ENCODE measurements at places on chromosomes 4 and X.

DNA sequence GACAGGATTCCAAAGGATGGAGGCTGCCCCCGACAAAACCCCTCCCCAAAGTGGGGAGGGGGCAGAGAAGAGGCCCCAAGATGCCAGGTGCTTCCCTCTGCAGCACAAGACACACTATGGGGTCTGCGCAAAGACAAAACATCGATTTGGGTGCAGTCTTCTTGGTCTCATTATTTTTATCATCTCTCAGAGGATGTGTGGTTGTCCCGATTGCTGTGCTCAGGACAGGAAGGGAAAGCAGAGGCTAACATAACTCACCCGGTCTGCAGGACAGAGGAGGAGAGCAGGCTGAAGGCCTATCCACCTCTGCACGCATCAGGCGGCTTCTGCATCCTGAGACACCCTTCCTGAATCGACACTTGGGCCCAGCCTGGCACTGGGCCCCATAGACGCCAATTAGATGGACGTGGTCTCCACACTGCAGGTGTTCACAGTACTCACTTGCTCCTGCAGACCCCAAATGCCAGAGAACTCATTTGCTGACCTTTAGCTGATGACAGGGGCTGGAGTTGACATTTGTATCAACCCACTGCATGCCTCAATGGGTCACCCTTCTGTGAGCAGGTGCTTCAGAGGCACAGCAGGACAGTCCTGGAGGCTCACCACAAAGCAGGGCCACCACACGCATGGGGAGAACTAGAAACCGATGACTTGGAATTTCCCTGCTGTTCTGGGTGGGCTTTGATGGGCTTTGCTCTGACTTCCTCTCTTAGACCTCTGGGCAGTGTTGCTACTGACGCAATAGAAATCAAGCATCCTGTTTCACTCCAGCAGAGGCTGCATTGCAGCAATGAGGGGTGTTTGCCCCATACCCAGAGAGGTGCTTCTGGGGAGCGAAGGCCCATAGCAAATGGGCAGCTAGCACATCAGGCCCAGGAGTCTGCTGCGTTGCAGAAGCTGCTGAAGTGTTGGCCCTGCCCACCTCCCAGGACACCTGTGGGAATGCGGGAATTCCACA, 96.3 kb upstream of the ENPP6 start:
- DNase-seq = no peak

- DNase-seq = no peak
Measured at GRCh38 chr4:145815626-145816025, 123.0 kb downstream of the ZNF827 start.

DNA sequence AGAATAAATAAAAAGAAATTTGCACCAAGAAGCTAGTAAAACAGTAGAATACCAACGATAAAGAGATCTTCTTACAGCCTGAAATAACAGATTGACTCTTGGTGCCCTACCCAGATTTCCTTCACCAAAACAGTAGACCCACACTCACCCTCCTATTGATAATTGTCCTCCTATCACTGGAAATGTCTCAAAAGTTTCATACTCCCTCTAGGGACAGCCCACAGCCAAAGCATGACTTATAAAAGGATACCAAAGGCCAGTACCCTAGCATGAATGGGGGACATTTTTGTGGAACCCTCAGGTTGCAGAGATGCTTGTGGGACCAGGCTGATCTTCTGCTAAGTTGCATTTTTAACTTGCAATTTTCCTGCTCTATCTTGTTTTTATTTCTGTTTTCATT, 104.1 kb downstream of the INPP4B start:
- no peak for DNase-seq

DNA sequence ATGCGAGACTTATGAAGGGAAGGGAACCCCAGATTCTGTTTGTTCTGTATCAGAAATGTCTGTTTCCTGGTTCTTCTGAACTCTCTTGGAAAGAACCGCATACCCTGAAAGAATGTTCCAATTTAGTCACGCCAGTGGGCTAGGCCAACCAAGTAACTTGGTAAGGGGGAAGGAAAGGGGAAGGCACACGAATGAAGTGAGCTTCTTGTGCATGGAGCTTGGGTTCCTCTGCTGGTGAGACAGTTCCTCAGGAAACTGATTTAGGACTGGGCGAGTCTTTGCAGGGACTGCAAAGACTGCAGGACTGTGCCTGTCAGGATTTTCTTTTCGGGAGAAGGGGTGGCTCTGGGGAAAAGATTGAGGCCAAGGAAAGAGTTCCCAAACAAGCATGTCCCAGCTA, 35.6 kb downstream of the FRMPD3 start:
- DNase-seq = no peak

DNA sequence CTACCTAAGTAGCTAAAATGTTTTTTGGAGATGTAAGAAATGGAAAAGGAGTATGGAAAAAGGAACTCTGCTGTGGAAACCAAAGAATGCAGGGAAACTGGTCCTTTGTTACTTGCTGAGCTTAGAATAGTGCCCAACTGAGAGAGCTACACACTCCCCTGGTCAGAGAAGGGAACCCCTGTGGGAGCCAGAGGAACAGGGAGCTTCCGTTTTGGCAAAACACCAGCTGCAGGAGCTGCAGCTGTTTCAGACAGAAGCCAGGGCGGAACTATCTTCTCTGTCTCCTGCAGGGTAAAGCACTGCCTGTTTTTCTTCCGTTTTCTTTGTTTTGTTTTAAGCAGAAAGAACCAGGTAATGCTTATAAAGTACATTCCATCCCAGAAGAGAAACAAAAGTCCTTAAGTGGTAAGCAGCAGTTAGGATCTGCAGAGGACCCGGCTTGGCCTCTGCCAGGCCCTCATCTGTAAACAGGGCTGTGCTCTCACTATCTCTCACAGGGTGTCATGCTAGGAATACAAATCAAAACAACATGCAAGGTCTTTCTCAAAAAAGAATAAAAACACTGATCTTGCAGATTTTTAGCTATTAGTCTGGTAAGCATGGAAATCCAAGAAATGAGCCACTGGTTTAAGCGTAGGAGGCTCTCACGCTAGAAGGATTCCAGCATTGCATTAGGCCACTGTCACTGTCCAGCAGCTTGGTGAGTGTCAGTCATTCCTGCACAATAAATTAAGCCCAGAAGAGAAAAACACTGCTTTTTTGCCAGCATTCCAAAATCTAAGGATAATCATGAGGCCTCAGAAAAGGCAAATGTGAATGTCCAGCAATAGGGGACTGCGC, 76.1 kb downstream of the CHST7 start:
- no peak for DNase-seq

GRCh38 chr4:12118651-12119213, 690.0 kb upstream of the HS3ST1 start:
- DNase-seq = no peak

GRCh38 chrX:16695079-16695676, 17.3 kb downstream of the CTPS2 start:
- peak; percentile 63 for DNase-seq

DNA sequence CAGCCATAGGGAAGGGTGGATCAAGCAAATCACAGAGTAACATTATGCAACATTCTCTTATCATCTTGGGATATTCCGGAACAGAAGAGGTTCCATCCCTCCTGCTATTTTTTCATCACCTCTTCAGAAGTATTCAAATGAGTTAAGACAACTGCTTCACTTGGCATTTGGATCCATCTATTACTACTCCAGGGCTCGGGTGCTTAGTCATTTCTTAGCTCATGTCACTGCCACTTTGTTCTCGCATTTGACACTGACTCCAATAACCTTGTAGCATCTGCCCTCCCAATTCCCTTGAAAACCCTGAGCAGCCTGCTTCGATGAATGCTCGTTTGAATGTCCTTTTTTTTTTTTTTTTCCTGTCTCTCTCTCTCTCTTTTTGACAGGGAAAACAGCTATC, 114.9 kb downstream of the PPARGC1A start:
- no peak for DNase-seq

- no peak for DNase-seq
Measured at GRCh38 chr4:29009908-29010307, 1710.3 kb upstream of the PCDH7 start.

DNA sequence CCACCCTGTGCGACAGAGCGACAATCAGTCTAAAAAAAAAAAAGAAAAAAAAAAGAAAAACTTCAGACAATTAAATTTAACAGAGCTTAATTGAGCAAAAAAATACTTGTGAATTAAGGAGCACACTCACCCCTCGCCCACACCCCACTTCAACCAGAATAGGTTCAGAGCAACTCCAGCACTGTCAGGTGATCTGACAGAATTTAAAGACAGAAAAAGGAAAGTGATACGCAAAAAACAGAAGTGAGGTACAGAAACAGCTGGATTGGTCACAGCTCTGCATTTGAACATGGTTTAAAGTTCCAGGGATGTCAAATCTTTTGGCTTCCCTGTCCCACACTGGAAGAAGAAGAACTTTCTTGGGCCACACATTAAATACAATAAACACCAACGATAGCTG, 174.4 kb downstream of the PDGFC start:
- no peak for DNase-seq

GRCh38 chr4:37040816-37041215, 203.7 kb upstream of the NWD2 start:
- no peak for DNase-seq

DNA sequence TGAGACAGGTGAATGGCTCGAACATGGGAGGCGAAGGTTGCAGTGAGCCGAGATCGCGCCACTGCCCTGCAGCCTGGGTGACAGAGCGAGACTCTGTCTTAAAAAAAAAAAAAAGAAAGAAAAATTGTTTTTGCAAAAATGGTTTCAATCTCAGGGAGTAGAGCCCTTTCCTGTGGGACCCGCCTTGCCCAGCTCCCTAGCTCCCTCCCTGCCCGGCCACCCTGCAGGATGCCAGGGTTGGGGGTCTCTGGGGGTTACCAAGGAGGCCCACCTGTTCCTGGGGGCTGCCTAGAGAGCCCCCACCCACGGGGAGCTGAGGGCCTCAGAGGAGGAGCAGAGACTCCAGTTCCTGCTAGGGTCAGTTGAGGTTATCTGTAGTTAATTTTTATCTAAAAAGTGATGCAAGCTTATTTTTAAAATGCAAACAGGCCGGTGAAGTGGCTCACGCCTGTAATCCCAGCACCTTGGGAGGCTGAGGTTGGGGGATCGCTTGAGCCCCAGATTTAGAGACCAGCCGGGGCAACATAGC, 18.7 kb upstream of the PLCXD1 start:
- DNase-seq = no peak

- no peak for DNase-seq
Measured at GRCh38 chr4:78484574-78484973, 67.0 kb upstream of the ANXA3 start.

DNA sequence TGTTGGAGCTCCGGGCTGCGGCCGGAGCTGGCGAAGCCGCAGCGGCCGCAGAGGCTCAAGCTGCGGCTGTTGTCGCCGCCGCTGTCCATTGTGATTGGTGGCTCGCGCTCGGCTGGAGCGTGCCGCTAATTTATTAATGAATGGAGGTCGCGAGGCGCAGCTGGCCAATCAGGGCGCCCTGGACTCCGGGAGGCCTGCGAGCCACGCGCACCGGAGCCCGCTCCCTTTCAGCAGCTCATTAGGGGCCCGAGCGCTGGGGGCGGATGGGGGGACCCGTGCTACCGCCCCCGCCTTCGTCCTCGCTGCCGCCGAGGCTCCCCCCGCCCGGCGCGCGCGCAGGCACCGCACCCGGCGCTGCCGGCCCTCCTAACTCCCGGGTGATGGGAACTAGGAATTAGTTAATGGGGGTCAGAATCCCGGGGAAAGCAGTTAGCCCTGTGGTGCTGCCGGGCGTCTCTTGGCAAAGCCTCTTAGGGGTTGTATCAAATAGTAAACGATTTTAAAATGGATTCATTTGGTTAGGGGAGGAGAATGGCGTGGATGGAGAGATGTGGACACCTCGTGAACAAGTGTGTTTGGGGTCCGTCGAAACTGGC, 589 bp upstream of the NEUROG2 start:
- no peak for DNase-seq

- no peak for DNase-seq
Measured at GRCh38 chr4:14646831-14647230, 355.4 kb upstream of the CPEB2 start.

- no peak for DNase-seq
Measured at GRCh38 chr4:97317671-97318070, 825.6 kb downstream of the STPG2 start.

- DNase-seq = no peak
Measured at GRCh38 chrX:11665168-11666111, at the start of gene ARHGAP6. TSS of gene ARHGAP6 (minus strand) at chrX:11665920. CDS start at chrX:11664828, 1,092 bp downstream.

DNA sequence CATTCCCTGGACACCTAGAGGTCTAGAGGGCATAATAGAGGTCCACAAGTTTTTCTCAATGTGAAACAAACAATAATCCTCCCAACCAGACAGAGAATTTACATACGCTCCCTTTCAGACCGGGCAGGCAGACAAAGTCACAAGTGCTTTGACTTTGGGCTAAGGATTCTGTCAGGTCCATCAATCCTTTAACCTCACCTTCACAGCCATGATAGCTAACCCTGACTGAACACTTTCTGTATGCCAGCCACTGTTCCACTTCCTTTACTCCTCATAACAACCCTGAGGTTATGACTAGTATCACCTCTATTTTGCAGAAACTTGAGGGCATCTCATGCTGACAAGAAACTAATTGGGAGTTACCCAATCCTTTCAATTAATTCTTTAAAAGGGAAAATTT, 118.8 kb upstream of the AFF2 start:
- no peak for DNase-seq

DNA sequence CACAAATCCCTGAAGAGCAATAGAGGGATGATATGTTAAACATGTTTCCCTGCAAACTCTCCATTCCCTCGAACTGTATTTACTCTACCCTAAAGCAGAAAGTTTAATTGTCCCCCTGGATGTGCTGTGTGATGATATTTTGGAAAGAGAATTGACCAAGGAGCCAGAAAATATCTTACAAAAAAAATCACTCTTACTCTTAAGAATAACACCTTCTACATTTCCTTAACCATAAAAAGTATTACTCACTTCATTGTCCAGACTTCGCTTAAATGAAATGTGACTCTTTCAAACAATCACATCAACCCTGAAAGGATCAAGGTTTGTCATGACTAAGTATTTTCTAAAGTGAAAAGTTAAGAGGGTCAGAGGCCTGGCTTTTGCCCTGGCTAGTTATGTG, 49.0 kb upstream of the EGFL6 start:
- no peak for DNase-seq

GRCh38 chr4:2321279-2322196, 59.6 kb upstream of the MXD4 start:
- no peak for DNase-seq

DNA sequence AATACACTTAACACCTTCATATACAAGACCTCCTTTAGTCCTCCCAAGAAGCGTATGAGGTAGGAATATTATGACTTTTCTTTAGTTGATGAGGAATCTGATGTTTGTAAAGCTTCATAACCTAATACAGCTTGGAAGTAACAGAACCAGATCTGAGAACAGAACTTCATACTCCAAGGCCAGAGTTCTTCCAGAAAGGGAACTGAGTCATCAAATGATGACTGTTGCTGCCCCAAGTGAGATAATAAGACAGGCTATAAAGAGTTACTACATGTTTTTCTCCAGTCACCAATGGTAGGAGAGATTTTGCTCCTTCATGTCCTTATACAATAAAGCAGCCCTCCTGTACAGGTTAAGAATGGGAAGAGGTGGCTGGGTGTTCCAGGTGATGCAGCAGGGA, 74.3 kb upstream of the ANXA3 start:
- no peak for DNase-seq
